ENCODE measurements at places on chromosomes 3 and 15.

GRCh38 chr3:128725547-128726022 lies 398 bp upstream of the RAB7A start:
- DNase-seq: no peak

DNA sequence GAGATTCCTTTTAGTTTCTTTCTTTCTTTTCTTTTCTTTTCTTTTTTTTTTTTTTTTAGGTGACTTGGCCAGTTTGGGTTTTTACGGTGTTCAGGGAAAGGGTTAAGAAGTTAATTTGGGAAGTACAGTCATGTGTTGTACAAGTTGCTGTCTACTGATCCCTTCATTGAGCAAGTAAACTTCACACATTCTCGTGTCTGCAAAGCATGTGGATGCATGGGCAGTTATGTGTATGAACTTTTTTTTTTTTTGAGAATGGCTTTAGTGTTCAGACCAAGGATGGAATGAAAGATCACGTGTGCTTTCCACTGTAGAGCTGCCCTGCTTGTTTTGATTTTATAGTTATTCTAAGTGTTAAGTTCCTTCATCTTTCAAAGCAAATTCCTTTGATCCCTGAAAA lies 132.3 kb downstream of the PGPEP1L start:
- no peak for DNase-seq

DNA sequence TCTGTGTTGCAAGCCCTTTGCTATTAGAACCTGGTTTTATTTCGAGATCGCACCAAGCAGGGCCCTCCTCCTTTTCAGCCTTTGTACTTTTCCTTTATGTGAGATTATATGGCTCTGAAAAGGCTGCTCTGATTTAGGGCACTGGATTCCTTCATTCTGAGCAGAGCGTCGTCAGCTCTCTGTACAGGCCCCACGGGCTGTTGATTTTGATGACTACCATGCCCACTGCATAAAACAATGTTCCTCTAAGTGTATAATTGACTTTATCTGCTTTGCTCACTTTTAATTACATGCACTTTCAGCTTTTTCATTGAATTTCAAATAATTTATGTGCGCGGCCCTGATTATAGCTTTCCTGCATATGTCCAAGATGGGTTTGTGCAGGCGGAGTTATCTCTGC lies 4.4 kb upstream of the PSMD6 start:
- DNase-seq: no peak

GRCh38 chr3:109545746-109546145 lies 208.4 kb upstream of the DPPA4 start:
- no peak for DNase-seq

GRCh38 chr3:11844891-11845290 lies 1.8 kb downstream of the TAMM41 start:
- DNase-seq: no peak

DNA sequence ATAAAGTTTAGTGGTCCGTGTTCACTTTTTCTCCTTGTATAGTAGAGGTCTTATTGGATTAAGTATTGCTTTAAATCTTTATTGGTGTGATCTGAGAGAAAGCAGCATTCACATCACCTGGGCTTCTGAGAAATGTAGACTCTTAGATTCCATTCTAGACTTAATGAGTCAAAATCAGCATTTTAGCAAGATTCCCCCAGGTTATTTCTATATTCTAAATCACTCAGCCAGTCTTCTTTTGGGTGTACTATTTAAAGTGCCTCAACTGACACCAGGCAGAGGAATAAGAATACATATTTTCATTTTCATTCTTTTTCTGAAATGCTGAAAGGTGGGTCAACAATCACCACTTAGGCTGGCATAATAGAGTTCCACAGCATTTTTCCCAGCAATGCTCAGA lies 481.7 kb downstream of the TUSC7 start:
- DNase-seq: no peak

Measured in activated CD4-positive, alpha-beta T cell treated with anti-CD3 and anti-CD28 coated beads, Interleukin-2, amount 50 U/mL, for 24 hours (primary cell).